Cerebellar nuclear complex (tissue), 1 donor: ENCODE measurements at places on chromosomes 13 and 19.

- DNase-seq: no peak
Measured at GRCh38 chr13:67440236-67440975, 210.3 kb upstream of the PCDH9 start.

DNA sequence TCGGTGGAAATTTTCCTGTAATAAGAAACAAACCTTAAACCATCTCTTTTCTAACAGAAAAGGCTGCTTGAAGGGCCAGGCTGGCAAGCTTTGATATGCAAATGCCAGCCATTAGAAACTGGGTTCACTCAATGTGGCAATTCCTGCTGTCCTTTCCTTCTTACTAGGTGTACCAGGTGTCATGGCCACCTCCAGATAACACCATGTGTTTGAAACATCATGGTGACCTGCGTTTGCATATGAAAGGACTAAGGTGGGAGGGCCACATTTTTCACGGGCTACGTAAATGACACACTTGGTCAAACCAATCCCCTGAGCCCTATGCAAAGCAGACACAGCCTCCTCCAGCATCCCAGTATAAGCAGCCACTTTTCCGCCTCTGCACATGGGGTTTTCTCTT is 789.1 kb upstream of the SLITRK5 start:
- DNase-seq: no peak

DNA sequence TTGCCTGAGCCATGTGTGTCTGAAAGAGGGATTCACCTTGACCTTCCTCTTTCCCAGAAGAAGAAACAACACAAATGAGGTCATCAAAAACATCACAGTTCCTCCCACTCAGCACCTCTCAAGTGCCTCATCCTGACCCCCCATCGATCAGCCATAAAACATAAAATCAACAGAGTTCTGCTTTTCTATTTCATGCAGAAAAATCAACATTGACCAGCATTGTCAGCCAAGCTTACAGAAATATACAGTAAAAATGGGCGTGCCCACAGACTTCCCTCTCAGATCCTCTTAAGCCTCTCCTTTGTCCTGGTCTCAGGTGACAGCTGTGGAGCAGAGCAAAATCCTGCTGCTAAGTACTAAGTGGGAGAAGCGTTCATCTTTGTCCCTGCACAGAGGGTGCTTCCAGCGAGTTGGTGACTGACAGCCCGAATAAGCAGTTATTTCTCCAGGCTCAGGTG is 213.3 kb downstream of the OLFM4 start:
- no peak for DNase-seq

DNA sequence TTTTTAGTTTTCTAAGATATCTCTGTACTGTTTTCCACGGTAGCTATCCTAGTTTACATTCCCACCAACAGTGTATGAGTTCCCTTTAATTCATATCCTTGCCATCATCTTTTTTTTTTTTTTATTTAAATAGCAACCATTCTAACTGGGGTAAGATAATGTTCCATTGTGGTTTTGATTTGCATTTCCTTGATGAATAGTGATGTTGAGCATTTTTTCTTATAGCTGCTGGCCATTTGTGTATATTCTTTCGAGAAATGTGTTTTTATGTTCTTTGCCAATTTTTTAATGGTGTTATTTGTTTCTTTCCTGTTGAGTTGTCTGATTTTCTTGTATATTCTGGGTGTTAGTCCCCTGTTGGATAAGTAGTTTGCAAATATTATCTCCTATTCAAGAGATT is 454.8 kb downstream of the DACH1 start:
- no peak for DNase-seq

- no peak for DNase-seq
Measured at GRCh38 chr13:43307221-43307920, 284.0 kb downstream of the DNAJC15 start.

- no peak for DNase-seq
Measured at GRCh38 chr13:53901593-53901992, 873.0 kb downstream of the OLFM4 start.

DNA sequence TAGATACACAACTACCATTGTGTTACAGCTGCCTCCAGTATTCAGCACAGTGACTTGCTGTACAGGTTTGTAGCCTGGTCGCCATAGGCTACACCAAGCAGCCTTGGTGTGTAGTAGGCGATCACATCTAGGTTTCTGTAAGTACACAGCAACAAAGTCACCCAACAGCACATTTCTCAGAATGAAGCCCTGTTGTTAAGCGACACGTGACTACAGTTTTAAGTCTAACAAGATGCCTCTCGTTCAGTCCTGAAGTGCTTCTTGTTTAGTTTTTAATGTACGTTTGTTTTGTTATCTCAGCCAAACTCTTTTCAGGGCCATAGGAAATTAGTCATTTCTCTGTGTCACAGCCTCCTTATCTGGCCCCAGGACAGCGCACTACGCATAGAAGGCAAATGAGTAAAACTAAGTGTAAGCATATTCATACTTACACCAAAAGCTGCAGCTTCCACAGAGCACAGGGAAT is 50.0 kb upstream of the GPR183 start:
- no peak for DNase-seq

DNA sequence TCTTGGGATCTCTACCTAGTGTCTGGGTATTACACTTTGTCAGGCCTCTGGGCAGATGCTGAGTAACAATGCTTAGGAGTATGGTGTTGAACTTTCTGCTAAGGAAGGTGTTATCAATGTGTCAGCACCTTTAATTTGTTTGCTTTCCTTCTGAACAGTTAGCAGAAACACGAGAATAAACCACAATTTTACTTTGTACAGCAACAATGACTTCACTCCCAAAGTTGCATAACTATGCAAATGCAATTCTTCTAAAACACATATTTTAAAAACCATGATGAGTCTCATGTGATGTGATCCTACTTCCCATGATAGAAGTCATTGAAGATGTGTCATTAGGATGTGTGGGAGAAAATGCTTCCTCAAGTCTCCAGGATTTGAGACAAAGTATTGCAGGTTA is 155.0 kb downstream of the POSTN start:
- DNase-seq: no peak

DNA sequence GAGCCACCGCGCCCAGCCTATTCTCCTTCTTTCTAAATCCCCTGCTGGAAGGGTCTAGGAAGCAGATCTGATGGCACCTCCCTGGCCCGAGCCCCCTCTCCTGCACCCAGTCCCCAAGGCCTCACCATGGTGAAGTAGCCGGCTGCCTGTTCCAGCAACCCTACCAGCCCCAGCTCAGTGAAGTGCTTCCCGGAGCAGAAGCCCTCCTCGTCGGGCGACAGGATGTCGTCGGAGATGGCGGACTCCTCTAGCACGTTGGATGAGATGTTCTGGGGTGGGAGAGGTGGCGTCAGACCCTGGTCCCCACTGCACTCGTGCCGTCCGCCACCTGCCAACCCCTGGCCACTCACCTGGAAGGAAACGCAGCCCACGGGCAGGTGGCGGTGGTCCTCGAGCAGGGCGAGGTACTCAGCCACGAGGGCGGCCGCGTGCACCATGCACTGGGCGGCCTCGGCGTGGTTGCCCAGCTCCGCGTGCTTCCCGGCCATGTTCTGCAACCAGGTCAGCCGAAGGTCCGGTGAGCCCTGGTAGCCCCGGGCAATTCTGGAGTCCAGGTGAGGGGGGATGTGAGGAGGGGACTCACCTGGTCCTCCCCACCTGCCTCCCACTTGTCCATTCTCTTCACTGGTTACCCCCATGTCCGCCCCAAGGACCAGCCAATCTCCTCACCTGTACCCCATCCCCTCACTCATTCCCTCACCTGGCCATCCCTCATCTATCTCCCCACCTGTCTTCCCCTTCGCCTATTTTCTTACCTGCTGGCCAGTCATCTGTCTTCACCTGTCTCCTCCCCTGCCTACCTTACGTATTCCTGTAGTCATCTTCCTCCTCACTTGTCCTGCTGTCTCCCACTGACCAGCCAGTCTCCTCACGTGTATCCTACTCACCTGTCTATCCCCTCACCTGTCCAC is 11.5 kb upstream of the KANK2 start:
- no peak for DNase-seq
